IPS DF 6.9 (cell line): ENCODE measurements at places on chromosomes 1 and 21.

DNA sequence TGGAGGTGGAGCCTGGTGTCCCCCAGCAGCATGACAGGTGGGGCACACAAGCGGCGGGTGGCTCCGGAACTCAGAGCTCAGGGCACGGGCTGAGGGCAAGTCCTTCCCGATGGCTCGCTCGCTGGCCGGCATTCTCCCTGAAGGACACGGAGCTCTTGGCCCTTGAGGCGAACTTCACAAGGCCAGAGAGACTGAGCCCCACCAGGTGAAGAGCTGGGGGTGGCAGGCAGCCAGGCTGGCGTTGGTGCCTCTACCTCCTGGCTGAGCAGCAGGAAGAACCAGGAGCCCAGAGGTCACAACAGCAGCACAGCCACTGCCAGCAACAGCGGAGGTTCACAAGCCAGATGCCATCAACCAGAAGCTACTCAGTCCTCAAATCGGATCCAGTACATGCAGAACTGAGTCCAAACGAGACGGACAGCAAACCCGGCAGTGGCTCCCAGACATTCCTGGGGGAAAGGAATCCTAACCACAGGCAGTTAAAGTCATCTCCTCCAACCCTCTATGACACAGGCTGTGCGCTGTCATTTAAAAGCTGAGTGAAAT, 54.1 kb downstream of the NPHP4 start:
- H3K4me1 ChIP-seq = no peaks in the 10 kb centered on the region; the same call in 1 of the 2 replicates
- no peak for DNase-seq

DNA sequence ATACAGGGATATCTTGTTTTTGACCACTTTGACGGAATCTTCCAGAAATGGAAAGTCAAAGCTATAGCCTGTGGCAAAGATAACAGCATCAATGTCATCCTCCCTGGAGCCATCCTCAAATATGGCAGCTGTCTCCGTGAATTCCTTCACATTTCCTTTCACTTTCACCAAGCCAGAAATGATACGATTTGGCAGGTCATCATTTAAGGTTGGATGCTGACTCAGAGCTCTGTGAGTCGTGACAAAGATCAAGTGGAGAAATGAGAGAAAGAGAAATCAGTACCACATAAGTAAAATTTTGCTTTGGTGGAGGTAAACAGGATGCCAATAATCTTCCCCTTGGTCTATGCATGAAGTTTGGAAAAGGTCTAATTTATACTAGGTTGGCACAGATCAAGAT, 23.9 kb downstream of the FMO5 start:
- H3K4me3 ChIP-seq = no peak overlapping the region
- no peak for DNase-seq
- H3K36me3 ChIP-seq = no peaks in the 10 kb centered on the region
- H3K27me3 ChIP-seq = no peaks in the 10 kb centered on the region
- no peaks in the 10 kb centered on the region for H3K4me1 ChIP-seq

- H3K4me1 ChIP-seq = 0 out of 2 replicates have a peak, but pooled peaks cover 2% of the 10 kb centered on the region
- DNase-seq = no peak
- no peak overlapping the region for H3K4me3 ChIP-seq
- no peak overlapping the region for H3K27ac ChIP-seq
- no peaks in the 10 kb centered on the region for H3K36me3 ChIP-seq
Measured at GRCh38 chr1:50978852-50979781, 9.1 kb downstream of the CDKN2C start.

GRCh38 chr21:31360717-31361116, 16.7 kb upstream of the TIAM1 start:
- H3K27me3 ChIP-seq = no peaks in the 10 kb centered on the region
- H3K4me1 ChIP-seq = no peaks in the 10 kb centered on the region; the same call in 1 of the 2 replicates

GRCh38 chr1:28716336-28716735, 20.4 kb upstream of the YTHDF2 start:
- H3K36me3 ChIP-seq = peaks cover 13% of the 10 kb centered on the region; the same call in 1 of the 2 replicates
- H3K4me1 ChIP-seq = no peaks in the 10 kb centered on the region
- no peaks in the 10 kb centered on the region for H3K27me3 ChIP-seq

DNA sequence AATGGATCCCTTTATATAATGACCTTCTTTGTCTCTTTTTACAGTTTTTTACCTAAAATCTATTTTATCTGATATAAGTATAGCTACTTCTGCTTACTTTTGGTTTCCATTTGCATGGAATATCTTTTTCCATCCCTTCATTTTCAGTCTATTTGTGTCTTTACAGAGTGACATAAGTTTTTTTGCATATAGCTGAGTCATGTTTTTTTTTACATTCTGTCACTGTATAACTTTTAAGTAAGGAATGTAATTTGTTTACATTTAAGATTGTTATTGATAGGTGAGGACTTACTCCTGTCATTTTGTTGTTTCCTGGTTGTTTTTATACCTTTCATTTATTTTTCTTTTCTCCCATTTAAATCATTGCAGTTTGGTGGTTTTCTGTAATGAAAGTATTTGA, 402.7 kb upstream of the ADGRL2 start:
- no peaks in the 10 kb centered on the region for H3K36me3 ChIP-seq
- H3K4me1 ChIP-seq = no peaks in the 10 kb centered on the region
- H3K27me3 ChIP-seq = no peaks in the 10 kb centered on the region
- no peak for DNase-seq

- H3K27me3 ChIP-seq = 0 out of 2 replicates have a peak, but pooled peaks cover 3% of the 10 kb centered on the region
- no peaks in the 10 kb centered on the region; the same call in 1 of the 2 replicates for H3K4me1 ChIP-seq
- H3K4me3 ChIP-seq = no peak overlapping the region
- no peak for DNase-seq
- no peaks in the 10 kb centered on the region for H3K36me3 ChIP-seq
Measured at GRCh38 chr1:156612666-156613065, 6.5 kb upstream of the HAPLN2 start.

DNA sequence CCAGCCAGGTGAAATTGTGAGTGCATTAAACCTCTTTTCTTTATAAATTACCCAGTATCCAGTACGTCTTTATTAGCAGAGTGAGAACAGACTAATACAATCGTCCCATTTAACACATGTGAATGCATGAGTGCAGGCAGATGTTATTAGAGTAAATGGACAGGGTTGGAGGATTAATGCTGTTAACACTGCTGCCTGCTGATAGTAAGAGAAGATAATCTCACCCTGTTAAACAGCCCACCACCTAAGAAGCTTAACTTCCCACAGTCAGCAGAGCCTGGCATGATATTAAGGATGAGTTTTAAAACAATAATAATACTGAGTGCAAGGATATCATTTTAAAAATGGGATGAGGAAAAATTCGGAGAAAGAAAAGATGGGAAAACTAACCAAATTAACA, 181.4 kb upstream of the LHX8 start:
- no peaks in the 10 kb centered on the region for H3K36me3 ChIP-seq
- H3K27me3 ChIP-seq = no peaks in the 10 kb centered on the region
- H3K4me3 ChIP-seq = no peak overlapping the region
- H3K27ac ChIP-seq = no peak overlapping the region

- DNase-seq = no peak
- H3K27me3 ChIP-seq = no peaks in the 10 kb centered on the region
- no peaks in the 10 kb centered on the region for H3K36me3 ChIP-seq
- no peak overlapping the region for H3K4me3 ChIP-seq
Measured at GRCh38 chr1:176066709-176067108, 140.4 kb downstream of the COP1 start.

- no peak overlapping the region for H3K27ac ChIP-seq
- no peaks in the 10 kb centered on the region for H3K36me3 ChIP-seq
- no peaks in the 10 kb centered on the region for H3K27me3 ChIP-seq
- no peak for DNase-seq
- H3K4me1 ChIP-seq = no peaks in the 10 kb centered on the region
- no peak overlapping the region for H3K4me3 ChIP-seq
Measured at GRCh38 chr1:208525417-208525816, 281.2 kb upstream of the PLXNA2 start.

- H3K27me3 ChIP-seq = no peaks in the 10 kb centered on the region
- no peak for DNase-seq
- H3K27ac ChIP-seq = no peak overlapping the region
- H3K36me3 ChIP-seq = peaks cover 24% of the 10 kb centered on the region
- H3K4me1 ChIP-seq = 0 out of 2 replicates have a peak, but pooled peaks cover 2% of the 10 kb centered on the region
Measured at GRCh38 chr1:1399872-1400575, 889 bp upstream of the CCNL2 start.

GRCh38 chr21:46221664-46222435, 6.7 kb downstream of the LSS start:
- DNase-seq = no peak
- peaks cover 14% of the 10 kb centered on the region for H3K36me3 ChIP-seq
- no peaks in the 10 kb centered on the region for H3K27me3 ChIP-seq
- H3K4me3 ChIP-seq = no peak overlapping the region
- no peak overlapping the region for H3K27ac ChIP-seq

DNA sequence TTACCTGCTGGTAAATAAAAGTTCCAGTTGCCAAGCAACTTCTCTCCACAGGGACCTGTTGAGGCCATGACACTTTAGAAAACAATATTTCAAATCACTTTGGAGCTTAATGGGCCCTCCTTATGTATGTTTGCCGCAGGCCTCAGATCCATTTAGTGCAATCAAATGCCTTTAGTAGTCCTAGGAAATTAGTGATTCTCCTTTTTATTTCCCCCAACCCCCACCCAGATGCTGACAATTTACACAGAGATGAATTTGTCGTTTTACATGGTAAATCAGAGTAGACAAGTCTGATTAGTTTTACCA, 83.6 kb downstream of the CLIC4 start:
- H3K4me1 ChIP-seq = no peaks in the 10 kb centered on the region
- no peaks in the 10 kb centered on the region for H3K36me3 ChIP-seq
- DNase-seq = no peak
- no peaks in the 10 kb centered on the region for H3K27me3 ChIP-seq
- no peak overlapping the region for H3K4me3 ChIP-seq

DNA sequence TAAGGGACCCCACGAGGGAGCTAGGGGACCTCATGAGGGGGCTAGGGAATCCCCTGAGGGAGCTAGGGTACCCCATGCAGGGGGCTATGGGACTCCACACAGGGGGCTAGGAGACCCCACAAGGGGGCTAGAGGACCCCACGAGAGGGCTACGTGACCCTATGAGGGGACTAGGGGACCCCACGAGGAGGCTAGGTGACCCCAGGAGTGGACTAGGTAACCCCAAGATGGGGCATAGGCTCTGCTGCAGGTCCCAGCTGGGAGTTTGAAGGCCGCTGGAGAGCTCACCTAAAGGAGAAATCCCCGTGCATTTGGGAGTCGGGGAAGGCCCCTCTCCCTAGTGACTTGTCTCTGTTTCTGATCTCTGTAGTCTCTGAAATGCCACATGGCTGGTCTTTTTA, 50.0 kb upstream of the DMRTB1 start:
- H3K27ac ChIP-seq = no peak overlapping the region
- H3K27me3 ChIP-seq = no peaks in the 10 kb centered on the region
- H3K4me3 ChIP-seq = no peak overlapping the region
- no peak for DNase-seq
- H3K4me1 ChIP-seq = no peaks in the 10 kb centered on the region

GRCh38 chr1:203930342-203930741, 68.9 kb downstream of the SNRPE start:
- H3K27me3 ChIP-seq = no peaks in the 10 kb centered on the region
- no peak for DNase-seq
- no peak overlapping the region for H3K27ac ChIP-seq
- no peaks in the 10 kb centered on the region for H3K36me3 ChIP-seq
- H3K4me1 ChIP-seq = no peaks in the 10 kb centered on the region

GRCh38 chr1:203756036-203756435, 8.9 kb upstream of the LAX1 start:
- no peak for DNase-seq
- no peak overlapping the region for H3K4me3 ChIP-seq
- no peaks in the 10 kb centered on the region for H3K4me1 ChIP-seq
- H3K27ac ChIP-seq = no peak overlapping the region

GRCh38 chr1:41698916-41699860, 214.7 kb upstream of the EDN2 start:
- no peak overlapping the region for H3K27ac ChIP-seq
- H3K4me1 ChIP-seq = no peaks in the 10 kb centered on the region
- no peaks in the 10 kb centered on the region for H3K27me3 ChIP-seq
- H3K36me3 ChIP-seq = no peaks in the 10 kb centered on the region
- no peak for DNase-seq

- H3K4me3 ChIP-seq = no peak overlapping the region
- H3K4me1 ChIP-seq = peaks cover 6% of the 10 kb centered on the region
- no peak overlapping the region for H3K27ac ChIP-seq
Measured at GRCh38 chr1:20693623-20694022, 24.2 kb downstream of the KIF17 start.

DNA sequence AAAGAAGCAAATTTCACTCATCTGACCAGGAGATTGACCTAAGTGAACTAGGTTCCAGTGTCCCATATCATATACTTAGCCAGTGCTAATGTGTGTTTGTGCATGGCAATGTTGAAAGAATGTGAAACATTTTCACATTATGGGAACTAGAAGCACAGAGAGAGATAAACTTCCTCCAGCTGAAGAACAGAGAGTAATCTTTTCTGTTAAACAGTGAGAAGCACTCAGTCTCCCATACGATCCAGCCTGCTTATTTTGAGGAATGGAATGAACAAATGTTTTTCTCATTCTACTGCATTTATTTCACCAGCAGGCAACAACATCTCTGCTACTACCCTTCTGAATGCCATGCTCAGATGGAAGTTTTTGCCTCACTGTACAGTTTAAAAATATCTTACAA, 170.5 kb downstream of the TTLL7 start:
- no peaks in the 10 kb centered on the region for H3K27me3 ChIP-seq
- no peak overlapping the region for H3K4me3 ChIP-seq
- DNase-seq = no peak
- H3K4me1 ChIP-seq = no peaks in the 10 kb centered on the region

DNA sequence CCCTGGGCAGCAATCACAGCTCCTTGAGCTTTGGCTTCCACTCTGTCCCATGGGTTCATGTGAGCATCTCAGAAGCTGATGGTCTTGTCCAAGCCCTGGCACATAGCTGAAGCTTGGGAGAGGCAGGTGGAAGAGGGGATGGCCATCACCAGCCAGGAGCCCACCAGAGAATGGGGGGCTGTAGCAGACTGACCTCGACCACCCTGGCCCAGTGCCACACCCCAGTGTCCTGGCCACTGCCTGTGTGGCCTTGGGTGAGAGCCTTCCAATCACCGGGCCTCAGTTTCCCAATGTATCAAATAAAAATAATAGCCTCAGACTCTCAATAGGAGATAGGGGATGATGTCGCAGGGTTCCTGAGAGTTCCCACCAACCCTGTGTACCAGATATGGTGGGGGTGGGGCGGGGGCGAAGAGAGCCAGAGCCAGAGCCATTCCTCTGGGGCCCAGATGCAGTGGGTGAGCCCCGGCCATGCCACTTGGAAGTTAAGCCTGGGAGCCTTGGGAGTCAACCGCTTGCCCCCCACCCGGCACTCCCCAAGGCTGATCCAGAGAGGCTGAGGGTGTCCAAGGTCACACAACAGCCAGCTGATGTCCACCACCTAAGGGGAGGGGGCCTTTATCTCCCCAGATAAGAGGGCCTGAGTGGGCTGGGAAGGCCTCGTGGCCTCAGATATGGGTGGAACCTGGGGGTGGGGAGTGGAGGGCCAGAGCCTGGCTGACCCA, 9.3 kb upstream of the EDN2 start:
- peaks cover 12% of the 10 kb centered on the region for H3K4me1 ChIP-seq
- H3K4me3 ChIP-seq = no peak overlapping the region
- no peak overlapping the region for H3K27ac ChIP-seq
- DNase-seq = no peak
- no peaks in the 10 kb centered on the region for H3K27me3 ChIP-seq

GRCh38 chr1:14071581-14071980, 371.6 kb downstream of the PRDM2 start:
- H3K27ac ChIP-seq = no peak overlapping the region
- no peak overlapping the region for H3K4me3 ChIP-seq
- no peaks in the 10 kb centered on the region for H3K27me3 ChIP-seq
- no peaks in the 10 kb centered on the region for H3K36me3 ChIP-seq
- no peak for DNase-seq

- no peak overlapping the region for H3K4me3 ChIP-seq
- no peak overlapping the region for H3K27ac ChIP-seq
- no peaks in the 10 kb centered on the region for H3K27me3 ChIP-seq
- DNase-seq = no peak
Measured at GRCh38 chr1:172325531-172325930, 95.0 kb upstream of the C1orf105 start.
